ENCODE measurements at places on chromosomes 3 and 15. TPM values are rescaled to one million over a fixed set of nuclear protein-coding genes. Genes with fewer than 3 reads are reported as not detected.

HRG gene
- total RNA-seq: not detected

ATP2C1 gene
- 58.4 TPM for total RNA-seq

GASK1A gene
- total RNA-seq: not detected

RTP3 gene
- not detected for total RNA-seq

MLH1 gene
- 64.8 TPM for total RNA-seq

LRTM1 gene
- total RNA-seq: not detected

ARHGAP31 gene
- total RNA-seq: 2.4 TPM

ADGRG7 gene
- total RNA-seq: not detected

PLD1 gene
- total RNA-seq: 0.94 TPM

OR5K2 gene
- total RNA-seq: not detected

PARP6 gene
- 69.2 TPM for total RNA-seq

TMEM212 gene
- not detected for total RNA-seq

ATRIP gene
- total RNA-seq: 19.4 TPM

WDR72 gene
- not detected for total RNA-seq

IGF2BP2 gene
- total RNA-seq: not detected

PRICKLE2 gene
- total RNA-seq: not detected

GHSR gene
- total RNA-seq: not detected

PLAAT1 gene
- not detected for total RNA-seq

ITIH4 gene
- 25.5 TPM for total RNA-seq

MED12L gene
- total RNA-seq: 0.35 TPM

SLC35G2 gene
- total RNA-seq: 0.12 TPM

ANKRD34C gene
- total RNA-seq: not detected

CPA3 gene
- not detected for total RNA-seq

Measured in activated CD4-positive, alpha-beta T cell treated with anti-CD3 and anti-CD28 coated beads, Interleukin-2, amount 10 ng/mL, durations not matched to agents 7 days and 5 days (primary cell).